ENCODE measurements at places on chromosomes 13 and 19.

GRCh38 chr19:29815231-29815630 lies 3.4 kb downstream of the CCNE1 start:
- DNase-seq, result no peak

DNA sequence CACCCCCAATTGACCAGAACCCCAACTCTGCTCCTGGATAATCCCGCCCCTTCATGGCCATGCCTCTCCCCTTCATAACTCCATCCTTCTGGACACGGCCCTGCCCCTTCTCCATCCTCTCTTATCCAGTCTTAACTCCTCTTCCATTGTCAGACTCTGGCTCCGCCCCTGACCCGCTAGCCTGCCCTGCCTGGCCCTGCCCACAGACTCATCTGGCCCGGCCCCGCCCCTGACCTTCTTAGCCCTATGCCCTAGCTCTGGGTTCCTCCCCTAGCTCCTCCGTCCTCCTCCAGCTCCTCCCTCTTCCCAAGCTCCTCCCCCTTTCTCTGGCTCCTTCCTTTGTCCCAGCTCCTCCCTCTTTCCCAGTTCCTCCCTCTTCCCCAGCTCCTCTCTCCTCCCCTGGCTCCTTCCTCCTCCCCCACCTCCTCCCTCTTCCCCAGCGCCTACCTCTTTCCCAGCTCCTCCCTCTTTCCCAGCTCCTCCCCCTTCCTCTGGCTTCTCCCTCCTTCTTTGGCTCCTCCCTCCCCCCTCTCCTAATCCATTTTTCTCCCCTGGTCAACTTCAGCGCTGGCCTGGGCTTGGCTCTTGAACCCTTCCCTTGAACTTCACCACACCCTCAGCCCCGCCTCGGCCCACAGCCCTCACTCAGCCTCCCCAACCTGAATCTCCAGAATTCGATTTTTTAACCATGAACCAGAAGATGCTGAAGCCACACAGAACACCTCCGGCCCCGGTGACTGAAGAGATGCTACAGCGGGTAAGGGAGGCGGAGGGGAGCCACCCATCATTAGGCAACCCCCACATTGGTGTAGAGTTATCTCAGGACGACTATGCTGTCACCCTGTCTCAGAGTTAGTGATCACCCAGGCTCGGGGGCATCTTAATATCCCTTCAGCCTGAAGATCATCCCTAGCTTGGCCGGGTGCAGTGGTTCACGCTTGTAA lies 9.2 kb upstream of the ZNF358 start:
- DNase-seq, result peak; percentile 92

- no peak for DNase-seq
Measured at GRCh38 chr13:113756441-113757097, 2.5 kb upstream of the TMEM255B start.

- no peak for DNase-seq
Measured at GRCh38 chr19:39060171-39060570, 24.0 kb upstream of the ACP7 start.

DNA sequence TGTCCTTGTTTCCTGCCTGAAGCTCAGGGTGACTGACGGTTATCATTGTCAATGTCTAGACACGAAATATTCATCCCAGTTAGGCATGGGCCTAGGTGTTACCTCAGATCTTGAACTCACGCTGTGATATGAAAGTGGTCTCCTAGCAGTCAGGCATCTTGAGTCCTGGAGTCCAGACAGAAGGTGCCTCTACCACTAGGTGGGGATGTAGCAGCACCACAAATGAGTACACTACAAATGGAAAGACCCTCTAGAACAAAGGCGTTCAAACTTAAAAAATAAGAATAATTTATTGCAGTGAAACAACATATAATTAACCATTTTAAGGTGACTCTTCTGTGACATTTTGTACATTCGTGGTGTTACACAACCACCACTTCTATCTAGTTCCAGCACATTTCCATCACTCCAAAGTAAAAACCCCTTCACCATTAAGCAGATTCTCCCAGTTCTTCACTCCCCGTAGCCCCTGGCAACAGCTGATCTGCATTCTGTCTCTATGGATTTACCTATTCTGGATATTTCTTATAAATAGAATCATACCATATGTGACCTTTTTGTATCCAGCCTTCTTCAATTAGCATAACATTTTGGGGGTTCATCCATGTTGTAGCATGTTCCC lies 11.9 kb upstream of the FRY start:
- DNase-seq, result peak; percentile 27

DNA sequence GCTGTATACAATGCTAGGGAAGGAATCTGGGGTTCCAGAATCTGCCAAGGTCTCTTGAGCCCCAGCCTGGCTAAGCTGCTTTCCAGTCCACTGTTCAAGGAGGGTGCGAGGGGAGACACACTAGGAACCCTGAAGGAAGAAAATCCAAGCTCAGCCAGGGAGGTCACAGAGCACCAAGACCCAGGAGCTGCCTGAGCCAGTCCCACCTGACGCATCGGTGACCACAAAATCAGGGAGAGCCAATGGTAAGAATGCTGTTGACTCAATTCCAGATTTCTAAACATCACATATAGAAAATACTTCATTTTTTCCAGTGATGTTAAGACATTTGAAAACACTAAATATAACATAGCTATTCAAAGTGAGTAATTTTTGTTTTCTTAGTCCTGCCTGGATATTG lies 50.1 kb downstream of the CEP89 start:
- DNase-seq, result no peak

DNA sequence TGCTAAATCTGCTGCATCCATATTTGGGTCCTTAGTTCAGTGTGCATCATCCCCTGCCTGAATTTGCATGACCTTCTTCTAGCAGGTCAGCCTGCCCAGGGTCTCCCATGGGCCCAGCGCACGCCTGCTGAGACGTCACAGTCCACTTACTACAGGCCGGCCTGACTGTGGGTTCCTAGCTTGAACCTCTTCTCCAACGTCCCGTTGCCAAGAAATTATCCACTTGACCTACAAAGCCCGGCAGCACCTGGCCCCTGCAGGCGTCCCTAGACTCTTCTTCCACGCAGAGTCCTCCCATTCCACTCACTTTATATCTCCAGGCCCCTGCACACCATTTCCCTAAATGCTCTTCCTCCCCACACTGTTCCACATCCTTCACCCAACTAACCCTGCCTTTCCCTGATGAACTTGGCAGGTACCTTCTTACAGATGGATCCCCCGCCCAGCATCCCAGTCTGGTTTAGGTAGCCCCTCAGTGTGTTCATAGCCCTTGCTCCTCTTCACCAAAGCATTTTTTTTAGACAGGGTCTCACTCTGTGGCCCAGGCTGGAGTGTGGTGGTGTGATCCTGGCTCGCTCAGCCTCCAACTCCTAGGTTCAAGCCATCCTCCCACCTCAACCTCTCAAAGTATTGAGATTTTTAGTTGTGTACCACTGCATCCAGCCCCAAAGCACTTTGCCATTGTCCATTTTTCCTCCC lies 155.0 kb upstream of the SOX1 start:
- DNase-seq, result no peak

DNA sequence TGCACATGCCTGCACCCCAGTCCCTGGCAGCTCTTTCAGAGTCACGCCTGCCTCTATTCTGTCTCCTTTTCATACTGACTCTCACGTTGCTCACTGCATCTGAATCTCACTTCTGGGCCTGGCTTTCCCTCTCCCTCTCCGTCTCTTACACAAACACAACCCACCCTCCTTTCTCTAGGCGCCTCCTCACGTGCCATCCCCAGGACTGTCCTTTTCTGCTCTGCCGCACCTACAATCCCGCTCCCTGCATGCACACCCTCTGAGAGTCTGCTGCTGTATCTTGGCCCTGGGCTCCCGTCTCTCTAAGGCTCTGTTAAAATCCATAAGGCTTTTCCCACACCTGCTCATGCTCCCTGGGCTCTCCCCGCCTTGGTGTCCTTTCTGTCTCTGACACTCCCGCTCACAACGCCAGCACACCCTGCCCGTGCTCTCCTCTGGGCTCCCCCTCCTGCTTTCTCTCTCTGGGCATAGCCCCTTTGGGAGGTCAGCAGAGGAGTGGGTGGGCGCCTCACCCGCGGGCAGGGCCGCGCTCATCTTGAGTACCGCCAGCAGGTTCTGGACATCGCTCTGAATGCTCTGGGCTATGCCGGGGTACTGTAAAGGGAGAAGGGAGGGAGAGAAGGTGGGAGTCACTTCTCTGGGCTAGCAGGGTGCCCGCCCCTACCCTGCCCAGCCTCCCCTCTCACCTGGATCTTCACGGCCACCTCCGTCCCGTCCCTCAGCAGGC lies 12.7 kb upstream of the NUMBL start:
- DNase-seq, result no peak

- DNase-seq, result no peak
Measured at GRCh38 chr13:46119883-46120614, 15.2 kb upstream of the CPB2 start.

- no peak for DNase-seq
Measured at GRCh38 chr19:33242911-33243310, 17.3 kb upstream of the SLC7A10 start.

- no peak for DNase-seq
Measured at GRCh38 chr19:50196322-50196932, 7.0 kb upstream of the MYH14 start.

- DNase-seq, result no peak
Measured at GRCh38 chr13:22648320-22648801, 532.4 kb upstream of the SGCG start.

DNA sequence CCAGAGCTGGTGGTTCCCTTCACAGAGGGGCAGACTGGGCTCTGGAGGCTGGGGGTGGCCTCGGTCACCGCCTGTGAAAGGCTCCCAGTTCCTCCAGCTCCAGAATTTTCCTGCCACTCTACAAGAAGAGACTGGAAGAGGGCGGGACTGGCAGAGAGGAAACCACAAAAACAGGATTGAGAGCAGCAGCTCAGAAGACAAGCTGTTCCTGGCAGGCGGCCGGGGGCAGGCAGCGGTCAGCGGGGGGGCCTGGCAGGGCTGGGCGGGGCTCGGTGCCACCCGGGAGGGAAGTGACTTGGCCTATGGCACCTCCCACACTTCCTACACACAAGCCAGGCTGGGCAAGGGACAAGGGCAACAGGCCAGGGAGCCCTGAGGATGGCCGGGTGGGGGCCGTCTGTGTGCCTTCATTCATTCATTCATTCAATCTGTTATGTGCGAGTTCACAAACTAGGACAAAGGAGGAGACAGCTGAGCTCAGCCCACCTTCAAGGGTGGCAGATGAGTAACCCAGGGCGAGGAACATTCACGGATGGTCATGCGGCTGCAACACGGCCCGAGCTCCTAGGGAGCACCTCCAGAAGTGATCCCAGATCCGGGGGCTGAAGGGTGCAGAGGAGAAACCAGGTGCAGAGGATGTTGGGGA lies 16.9 kb upstream of the BTBD2 start:
- DNase-seq, result peak; percentile 95

GRCh38 chr19:13557756-13558398 lies 51.6 kb upstream of the CACNA1A start:
- no peak for DNase-seq

GRCh38 chr19:2016041-2016807 lies 710 bp upstream of the BTBD2 start:
- peak; percentile 91 for DNase-seq

DNA sequence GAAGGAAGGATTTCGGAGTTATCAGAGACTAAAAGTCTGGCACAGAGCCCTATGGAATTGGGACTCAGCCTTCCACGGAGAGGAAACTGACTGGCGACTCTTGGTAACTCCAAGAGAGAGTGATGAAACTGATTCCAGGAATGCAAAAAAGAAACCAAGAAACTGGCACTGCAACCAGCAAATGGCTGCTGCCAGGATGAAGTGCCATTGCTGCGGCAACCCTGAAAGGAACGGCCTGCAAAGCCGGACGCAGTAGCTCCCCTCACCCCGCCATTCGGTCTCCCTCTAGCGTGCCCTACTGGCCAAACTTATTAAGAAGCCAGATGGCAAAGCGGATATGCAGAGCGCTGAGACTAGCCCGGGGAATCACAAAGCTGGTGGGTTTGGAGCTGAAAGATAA lies 236.0 kb downstream of the PCDH9 start:
- DNase-seq, result peak; percentile 78

- no peak for DNase-seq
Measured at GRCh38 chr13:44971656-44972595, 17.3 kb downstream of the NUFIP1 start.

- DNase-seq, result peak; percentile 88
Measured at GRCh38 chr13:98447881-98448641, 128.8 kb downstream of the STK24 start.

DNA sequence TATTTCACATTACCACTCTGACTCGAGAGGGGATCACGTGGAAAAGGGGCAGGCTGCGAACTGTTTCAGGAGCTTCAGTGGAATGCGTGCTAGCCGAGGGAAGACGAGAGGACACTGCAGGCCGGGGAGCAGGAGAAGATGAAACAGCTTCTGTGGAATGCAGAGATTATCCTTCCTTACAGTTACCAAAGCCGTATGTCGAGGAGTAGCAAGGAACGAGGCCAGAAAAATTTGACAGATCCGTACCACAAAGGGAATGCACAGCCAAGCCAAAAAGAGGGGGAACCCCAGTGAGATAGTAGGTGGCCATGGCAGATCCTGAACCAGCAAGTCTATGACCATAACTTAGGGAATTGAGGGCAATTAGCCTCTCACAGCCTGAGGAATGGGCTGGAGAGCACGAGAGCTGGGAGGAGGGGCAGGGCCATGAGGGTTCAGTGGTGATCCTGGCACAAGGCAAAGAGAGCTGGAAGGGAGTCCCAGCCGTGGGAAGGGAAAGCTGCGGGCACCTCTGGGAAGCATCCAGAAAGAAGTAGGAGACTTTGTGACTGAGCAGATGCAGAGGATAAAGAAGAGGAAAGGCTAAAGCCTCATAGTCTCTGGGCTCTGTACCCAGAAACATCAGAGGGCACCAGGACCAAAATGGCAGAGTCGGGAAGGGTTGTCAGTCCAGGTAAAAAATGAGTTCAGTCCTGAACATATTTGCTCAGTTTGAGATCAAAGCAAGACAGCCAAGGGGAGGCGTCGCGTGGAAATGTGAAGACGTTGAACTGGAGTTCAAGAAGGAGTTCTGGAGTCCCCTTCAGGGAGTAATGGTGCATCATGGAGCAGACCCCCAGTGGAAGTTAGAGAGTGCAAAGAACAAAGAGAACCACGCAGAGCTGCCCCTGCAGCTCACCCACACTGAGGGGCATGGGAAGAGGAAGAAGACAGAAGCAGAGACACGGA lies 5.1 kb downstream of the COL4A1 start:
- DNase-seq, result no peak

GRCh38 chr19:49802836-49803528 lies 10.1 kb downstream of the FUZ start:
- DNase-seq, result no peak

GRCh38 chr13:110319397-110319773 lies 12.3 kb downstream of the COL4A2 start:
- DNase-seq, result no peak

GRCh38 chr19:36054733-36055686 lies at the start of gene WDR62:
Gene WDR62, plus strand, starts transcription at chr19:36054897. Its CDS starts 75 bp downstream, at chr19:36054972.
- peak; percentile 95 for DNase-seq

GRCh38 chr13:33202644-33203169 lies 82.8 kb downstream of the STARD13 start:
- DNase-seq, result no peak

Data from right cardiac atrium (tissue), 5 donors.